ENCODE measurements at places on chromosomes 13 and 19. TPM values are rescaled to one million over a fixed set of nuclear protein-coding genes. Genes with fewer than 3 reads are reported as not detected.
A peak's percentile ranks its signal among the peaks of the same experiment; 100 is the strongest.

- no peak for DNase-seq
These were observed 793.7 kb upstream of the SLC10A2 start for GRCh38 chr13:103859952-103860351.

DNA sequence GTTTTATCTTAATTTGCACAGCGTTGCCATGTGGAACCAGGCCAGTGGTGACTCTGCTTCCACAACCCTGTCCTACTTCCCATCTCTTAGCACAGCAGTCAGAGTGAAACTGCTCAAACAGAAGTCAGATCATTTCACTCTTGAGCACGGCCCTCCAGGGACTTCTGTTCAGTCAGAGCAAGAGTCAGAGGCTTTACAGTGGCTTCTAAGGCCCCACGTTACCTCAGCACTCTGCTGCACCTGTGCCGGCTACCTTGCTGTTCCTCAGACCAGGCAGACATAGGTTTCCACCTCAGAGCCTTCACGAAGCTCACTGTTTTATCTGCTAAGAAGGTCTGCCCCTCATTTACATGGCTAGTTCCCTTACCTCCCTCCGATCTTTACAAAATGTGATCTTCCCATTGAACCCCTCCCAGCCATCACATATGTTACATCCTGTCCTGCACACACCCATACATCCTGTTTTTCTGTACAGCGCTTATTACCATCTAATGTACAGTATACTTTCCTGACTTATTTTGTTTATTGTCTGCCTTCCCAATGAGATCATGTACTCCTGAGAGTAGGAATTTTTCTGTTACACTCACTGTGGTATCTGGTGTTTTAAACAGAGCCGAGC is 41.6 kb downstream of the TM9SF2 start:
- no peak for DNase-seq

DNA sequence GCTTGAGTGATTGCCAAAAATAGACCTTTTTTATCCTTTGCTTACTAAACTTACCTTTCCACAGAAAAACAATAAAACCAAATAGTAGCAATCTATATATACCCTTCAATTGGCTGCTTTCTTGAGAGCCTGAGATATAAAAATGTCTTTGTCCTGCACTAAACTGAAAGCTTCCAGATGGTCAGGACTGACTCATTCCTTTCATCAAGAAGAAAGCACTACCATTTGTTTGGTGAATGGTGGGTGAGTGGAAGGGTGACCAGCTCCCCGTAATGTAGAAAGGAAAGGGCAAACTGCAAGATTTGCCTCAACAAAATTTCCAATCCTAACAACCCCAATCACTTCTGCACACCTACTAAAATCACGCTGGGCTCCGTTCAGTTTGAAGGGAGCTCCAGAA is 67.8 kb downstream of the SACS start:
- peak; percentile 49 for DNase-seq

Gene ZNF418
- 8.4 TPM for total RNA-seq

DNA sequence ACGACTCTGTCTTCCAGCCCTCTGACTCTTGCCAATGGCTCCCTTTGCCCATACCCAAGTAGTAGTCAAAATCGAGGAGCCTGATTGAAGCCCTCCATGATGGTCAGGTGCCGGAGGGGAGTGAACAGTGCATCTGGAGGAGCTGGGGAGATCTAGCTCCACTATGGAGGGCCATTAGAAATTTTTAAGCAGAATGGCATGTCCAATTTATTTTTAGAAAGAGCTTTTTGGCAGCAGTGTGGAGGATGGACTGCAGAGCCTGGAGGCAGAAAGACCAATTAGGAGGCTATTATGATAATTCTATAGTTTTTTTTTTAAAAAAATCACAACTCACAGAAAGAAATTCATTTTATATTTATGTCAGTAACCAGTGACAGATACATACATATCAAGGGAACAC is 92.7 kb upstream of the SLC7A1 start:
- DNase-seq = no peak

DNA sequence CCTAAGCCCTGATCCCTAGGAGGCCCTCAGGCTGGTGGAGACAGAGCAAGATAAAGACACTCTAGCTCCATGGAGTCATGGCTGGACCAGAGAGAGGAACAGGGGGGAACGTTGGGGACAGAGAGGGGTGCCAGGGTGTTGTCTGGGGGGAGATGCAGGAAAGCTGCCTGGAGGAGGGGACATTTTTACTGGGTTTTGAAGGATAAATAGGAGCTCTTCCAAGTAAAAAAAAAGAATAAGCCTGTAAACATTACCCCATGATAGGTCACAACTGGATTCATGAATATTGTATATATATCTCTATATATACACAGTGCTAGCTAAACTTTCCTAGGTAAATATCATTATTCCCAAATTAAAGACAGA is 714 bp downstream of the HSH2D start:
- DNase-seq = no peak

DNA sequence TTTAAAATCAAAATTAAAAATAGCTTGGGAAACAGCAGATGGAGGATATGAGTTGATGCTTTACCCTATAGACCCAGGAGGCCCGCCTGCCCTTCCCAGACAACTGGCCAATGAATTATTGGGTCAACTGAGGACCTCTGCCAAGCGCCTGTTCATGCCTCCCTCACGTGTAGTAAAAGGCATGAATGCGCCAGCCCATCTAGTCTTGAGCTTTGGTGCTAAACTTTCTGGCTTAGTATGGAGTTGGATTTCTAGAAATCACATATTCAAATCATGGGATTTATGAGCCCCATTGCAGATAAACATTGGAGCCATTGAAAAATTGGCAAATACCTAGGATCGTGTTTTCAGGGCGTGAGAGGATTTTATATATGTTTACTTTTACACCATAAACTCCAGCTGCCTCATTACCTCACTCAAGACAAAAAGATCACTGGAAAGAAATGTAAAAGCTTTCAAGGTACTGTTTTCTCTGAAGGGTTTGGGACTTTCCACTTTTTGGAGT is 47.1 kb downstream of the COL4A2 start:
- no peak for DNase-seq

Gene SERPINE3
- total RNA-seq = not detected
